Activated CD8-positive, alpha-beta memory T cell treated with anti-CD3 and anti-CD28 coated beads for 4 hours (primary cell): ENCODE measurements at places on chromosomes 6 and 20.

DNA sequence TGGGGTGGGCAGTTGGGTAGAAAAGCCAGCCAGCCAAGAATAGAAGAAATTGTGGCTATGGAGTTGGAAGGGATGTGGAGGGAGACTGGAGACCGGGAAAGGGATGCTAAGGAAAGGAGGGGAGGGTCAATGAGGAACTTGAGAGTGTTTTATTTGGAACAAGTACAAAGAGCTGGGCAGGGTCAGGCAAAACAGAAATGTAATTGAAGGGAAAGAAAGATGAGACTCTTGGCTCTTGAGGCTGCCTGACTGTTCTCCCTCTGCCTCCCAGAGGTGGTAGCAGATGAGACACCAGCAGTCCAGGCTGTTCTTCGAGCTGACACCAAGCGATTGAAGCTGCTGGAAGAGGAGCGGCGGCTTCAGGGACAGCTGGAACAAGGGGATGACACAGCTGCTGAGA is 12.7 kb downstream of the ABCF1 start:
- no peak for DNase-seq

- DNase-seq, result no peak
These were observed 28.6 kb downstream of the SLC52A3 start for GRCh38 chr20:739736-740135.

DNA sequence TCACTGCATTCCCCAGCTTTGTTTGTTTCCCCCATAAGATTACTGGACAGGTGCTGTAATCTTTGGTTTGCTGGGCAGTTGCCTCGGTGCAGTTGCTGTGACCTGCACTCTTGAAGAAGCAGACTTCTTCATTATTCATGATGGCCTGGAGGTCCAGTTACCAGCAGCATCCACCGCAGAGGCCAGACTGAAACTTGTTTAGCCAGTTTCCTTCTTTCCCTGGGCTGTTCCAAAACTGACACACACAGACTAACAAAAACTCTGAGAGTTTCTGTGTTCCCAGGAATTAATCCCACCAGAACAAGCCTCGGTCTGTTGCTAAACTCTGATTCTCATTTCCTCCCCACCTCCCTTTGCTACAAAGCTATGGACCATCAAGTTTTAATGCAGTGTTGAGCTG is 144.1 kb downstream of the QRSL1 start:
- DNase-seq, result no peak

GRCh38 chr6:159481897-159482296 is 211.1 kb downstream of the SOD2 start:
- DNase-seq, result no peak

- DNase-seq, result no peak
These were observed 3.2 kb upstream of the HLA-DMB start for GRCh38 chr6:32943864-32944649.

DNA sequence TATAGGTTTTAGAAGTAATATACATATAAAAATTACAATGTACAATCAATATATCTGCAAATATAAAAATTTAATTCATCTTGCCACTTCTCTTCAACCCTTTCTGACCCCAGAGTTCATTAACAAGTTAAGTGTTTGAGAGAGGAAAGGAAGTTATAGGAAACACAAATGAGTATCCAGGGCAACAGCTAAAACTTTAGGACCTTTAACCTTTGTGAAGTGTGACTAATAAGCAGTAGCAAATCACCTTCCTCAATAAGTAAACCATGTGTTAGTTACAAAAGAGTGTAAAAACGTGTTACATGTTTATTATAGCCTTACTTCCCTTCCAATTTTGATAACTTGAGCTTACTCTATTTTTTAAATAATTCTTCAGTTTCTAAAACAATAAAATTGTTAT is 73.4 kb upstream of the SIM1 start:
- DNase-seq, result no peak

GRCh38 chr6:119801056-119801455 is 451.5 kb upstream of the MAN1A1 start:
- no peak for DNase-seq

DNA sequence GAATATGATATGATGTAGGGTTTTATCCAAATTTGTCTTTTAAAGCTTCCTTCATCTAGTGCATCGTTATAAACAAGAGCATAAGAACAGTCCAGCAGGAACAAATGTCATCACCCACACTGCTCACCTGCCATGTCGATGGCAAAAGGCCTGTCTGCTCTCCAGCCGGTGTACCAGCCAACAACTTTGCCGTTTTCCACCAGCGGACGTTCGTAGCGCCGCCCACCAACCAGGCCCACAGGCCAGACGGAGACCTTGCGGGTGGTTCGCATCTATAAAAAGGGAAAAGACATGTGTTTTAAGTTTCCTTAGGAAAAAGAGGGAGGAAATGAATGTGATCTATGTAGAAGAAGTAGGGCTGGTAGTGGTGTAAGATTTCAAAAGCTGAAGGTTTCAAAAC is 62.9 kb downstream of the B3GAT2 start:
- no peak for DNase-seq

- DNase-seq, result no peak
These were observed 278.6 kb upstream of the FLRT3 start for GRCh38 chr20:14616003-14616402.

GRCh38 chr20:24912397-24913075 is 36.5 kb upstream of the CST7 start:
- DNase-seq, result no peak

DNA sequence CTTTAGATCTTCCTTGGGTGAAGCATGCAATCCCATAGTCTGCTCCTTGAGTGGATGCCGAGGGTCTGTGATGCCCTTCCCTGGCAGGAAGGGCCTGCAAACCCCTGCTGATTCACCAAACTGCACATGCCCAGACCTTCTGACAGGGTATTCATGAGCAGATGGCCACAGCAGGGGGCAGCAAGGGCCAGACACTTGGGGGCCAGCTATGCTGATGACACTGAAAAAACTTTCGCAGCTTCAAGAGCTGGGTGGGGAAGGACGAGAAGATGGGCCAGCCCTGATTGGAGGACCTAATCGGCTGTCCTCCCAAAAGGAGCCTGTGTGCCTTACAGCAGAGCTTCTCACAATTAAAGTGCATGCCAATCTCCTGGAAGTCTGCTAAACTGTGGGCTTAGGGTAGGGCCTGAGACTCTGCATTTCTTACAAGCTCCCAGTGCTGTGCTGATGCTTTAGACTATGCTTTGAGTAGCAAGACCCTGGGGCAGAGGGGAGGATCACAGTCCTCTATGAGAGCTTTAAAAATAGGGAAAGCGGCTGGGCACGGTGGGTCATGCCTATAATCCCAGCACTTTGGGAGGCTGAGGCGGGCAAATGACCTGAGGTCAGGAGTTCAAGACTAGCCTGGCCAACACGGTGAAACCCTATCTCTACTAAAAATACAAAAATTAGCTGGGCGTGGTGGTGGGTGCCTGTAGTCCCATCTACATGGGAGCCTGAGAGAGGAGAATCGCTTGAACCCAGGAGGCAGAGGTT is 15.2 kb upstream of the GDAP1L1 start:
- no peak for DNase-seq

DNA sequence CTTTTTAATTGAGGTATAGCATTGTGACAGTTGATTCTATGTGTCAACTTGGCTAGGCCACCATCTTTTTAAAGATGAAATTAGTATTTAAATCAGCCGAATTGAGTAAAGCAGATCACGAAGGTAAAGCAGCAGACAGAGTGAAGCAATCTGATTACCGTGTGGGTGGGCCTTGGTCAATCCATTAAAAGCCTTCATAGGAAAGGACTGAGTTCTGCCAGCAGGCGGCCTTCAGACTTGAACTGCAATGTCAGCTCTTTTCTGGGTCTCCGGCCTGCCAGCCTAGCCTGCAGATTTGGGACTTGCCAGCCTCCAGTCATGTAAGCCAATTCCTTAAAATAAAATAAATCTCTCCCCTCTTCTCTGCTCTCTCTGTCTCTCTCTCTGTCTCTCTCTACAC is 22.4 kb upstream of the TGM2 start:
- DNase-seq, result no peak

- no peak for DNase-seq
These were observed 45.1 kb downstream of the COL9A1 start for GRCh38 chr6:70257768-70258273.

GRCh38 chr20:51469578-51470498 is 72.7 kb downstream of the NFATC2 start:
- DNase-seq, result no peak

DNA sequence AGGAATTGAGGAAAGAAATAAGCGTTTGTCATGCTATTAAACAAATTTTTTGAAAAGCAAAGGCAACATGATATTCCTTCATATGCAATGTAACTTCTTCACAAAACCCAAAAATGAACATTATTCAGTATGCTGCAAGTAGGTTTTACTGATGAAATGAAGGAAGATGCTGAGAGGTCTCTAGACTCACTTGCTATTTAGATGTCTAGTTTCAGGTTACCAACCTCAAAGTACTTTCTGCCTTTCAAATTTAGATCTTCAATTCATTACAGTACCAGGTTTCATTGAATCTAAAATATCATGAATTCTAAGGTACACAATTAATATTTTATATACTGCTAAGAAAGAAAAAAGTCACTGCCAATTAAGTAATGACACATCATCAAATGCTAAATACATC is 39.9 kb downstream of the MYO6 start:
- no peak for DNase-seq

DNA sequence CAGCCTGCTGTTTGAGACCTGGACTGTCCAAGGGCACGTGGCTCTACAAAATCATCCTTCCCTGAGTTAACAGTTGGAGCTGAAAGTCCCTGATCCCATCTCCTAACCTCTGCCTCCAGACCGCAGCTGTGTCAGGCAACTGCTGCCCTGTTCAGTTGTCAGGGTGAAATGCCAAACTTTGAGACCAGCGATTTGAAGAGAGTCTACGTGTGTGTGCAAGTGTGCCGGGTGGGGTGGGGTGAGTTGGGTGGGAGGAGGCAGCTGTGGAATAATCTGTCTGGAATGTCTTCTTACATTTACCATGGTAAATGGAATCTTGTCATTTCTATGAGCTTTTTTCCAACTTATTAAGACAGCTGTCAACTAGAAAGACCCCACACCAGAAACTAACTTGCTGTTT is 81.0 kb upstream of the FAM8A1 start:
- no peak for DNase-seq

- no peak for DNase-seq
These were observed 39.1 kb downstream of the FAM209B start for GRCh38 chr20:56572172-56572571.

DNA sequence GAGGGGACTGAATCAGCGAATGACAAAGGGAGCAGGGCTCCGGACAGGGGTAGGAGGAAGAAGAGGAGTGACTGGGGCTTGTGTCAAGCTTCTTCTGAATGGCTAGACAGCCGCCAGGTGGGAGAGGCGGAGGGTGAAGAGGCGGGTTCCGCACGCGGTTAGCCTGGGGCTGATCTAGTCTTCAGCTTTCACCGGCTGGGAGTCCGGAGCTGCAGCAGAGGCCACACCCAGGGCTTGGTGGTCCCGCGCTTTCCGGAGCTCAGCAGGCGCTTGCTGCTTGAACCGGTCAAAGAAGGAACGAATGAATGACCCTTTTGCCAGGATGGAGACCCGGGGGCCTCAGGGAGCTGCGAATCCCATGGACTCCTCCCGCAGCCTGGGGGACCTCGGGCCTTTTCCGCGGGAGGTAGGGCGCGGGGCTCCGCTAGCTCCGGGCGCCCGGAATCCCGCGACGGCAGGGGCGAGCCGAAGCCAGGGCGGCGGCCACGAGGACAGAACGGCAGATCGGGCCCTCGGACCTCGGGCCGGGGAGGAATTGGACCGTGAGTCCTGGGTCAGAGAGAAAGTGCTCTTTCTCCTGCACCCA is at the start of gene C6orf141:
Gene C6orf141 (plus strand): TSS at position 177 of the 586 bp plus-strand sequence. CDS start 125 bp downstream, at position 302.
- no peak for DNase-seq

GRCh38 chr6:100452998-100453397 is 11.7 kb downstream of the SIM1 start:
- no peak for DNase-seq

GRCh38 chr20:2800521-2801285 is at the start of gene CPXM1:
CPXM1 (minus strand) TSS chr20:2800627; CDS start chr20:2800572, 55 bp downstream.
- no peak for DNase-seq

DNA sequence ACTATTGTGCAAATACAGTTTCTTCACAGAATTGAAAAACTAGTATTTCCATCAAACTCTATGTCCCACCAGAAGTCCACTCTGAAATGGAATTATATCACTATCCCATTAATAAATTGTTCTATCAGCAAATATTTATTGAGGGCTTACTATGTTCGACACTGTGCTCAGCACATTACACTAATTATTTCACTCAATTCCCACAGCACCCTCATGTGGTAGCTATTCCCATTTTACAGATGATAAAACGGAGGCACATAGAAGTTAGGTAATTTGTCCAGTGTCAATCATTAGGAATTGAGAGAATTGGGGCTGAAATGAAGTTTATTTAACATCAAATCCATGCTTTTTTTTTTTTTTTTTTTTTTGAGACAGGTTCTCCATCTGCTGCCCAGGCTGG is 52.5 kb downstream of the MKKS start:
- DNase-seq, result no peak

DNA sequence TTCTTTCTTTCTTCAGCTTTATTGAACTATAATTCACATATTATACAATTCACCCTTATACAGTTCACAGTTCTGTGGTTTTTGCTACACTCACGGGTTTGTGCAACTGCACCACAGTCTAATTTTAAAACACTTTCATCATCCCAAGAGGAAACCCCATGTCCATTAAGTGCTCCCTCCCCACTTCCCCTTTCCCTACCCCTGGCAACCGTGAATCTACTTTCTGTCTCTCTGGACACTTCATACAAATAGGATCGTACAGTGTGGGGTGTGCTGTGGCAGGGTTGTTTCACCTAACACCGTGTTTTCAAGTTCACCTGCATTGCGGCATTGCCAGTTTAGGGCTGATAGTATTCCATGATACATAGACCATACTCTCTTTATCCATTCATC is 118.8 kb downstream of the PHACTR3 start:
- no peak for DNase-seq

- DNase-seq, result no peak
These were observed 78.0 kb upstream of the LYRM2 start for GRCh38 chr6:89716532-89716931.

- no peak for DNase-seq
These were observed 1.4 kb downstream of the PIM1 start for GRCh38 chr6:37171201-37171969.

DNA sequence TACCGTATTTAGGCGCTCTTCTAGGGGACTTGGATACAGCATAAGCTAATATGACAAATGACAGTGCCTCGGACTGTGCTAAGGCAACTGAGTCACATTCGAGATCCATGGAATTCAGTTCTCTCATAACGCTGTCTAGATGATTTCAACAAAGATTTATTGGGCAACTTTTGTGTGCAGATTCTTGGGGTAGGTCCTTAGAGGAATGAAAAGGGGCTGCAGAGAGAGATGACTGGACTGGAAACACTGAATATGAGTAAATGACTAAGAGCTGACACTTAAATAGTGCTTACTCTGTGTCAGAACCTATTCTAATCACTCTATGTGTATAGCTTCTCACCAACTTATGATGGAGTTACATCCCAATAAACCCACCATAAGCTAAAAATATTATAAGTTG is 36.4 kb upstream of the MARCKS start:
- DNase-seq, result no peak

DNA sequence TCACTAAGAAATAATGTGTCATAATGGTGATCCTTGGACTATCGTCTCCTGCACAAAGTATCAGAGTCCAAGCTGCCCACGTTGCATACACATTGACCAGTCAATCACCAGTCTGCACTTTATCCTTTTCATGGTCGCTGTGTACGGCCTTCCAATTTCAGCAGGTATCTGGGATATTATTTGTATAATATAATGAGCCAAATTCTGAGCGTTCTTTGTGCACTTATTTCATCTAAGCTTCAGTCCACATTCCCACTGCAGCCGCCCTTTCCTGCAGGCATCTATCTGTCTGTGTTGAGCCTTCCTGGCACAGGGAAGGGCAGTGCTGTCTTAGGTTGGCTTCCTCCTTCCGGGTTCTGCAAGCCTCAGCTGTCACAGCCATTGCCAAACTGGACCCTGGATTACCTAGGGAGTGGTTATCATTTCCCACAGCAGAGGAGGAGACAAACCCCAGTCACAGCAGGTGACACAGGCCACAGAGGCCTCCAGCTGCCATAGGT is 174.3 kb downstream of the TTLL2 start:
- no peak for DNase-seq
